NCI-H1930 (cell line): ENCODE measurements at places on chromosomes 1 and 21.

DNA sequence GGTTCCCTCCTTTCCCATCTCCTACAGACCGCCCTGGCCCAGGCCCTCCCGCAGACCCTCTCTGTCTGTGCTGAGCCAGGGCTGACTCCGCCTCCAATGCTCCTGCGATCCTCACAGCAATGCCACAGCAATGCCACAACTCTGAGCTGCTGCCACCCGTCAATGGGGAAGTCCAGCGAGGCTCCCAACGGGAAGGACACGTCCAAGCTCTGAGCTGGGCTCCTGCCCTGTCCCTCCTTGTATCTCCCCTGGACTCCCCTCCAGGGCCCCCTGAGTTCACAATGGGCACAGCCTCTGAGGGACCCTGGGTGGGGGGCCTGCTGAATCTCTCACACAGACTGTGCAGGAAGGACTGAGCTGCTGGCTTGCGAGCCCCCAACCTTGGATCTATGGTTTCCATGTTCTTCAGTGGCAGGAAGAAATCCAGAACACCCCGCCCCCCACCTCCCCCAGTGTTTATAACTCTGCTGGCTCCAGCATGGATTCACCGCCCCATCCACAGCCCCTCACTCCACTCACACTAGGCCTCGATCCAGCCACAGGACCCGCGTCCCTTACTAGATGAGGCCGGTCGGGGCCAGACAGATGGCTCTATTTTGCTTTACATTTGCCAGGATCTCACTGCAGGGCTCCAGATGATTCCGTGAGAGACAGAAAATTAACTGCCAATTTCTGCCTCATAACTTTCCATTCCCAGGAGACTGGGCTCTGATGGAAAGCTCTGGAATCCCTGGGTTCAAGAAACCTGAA is 338.0 kb downstream of the MATN1 start:
- DNase-seq, result no peak

DNA sequence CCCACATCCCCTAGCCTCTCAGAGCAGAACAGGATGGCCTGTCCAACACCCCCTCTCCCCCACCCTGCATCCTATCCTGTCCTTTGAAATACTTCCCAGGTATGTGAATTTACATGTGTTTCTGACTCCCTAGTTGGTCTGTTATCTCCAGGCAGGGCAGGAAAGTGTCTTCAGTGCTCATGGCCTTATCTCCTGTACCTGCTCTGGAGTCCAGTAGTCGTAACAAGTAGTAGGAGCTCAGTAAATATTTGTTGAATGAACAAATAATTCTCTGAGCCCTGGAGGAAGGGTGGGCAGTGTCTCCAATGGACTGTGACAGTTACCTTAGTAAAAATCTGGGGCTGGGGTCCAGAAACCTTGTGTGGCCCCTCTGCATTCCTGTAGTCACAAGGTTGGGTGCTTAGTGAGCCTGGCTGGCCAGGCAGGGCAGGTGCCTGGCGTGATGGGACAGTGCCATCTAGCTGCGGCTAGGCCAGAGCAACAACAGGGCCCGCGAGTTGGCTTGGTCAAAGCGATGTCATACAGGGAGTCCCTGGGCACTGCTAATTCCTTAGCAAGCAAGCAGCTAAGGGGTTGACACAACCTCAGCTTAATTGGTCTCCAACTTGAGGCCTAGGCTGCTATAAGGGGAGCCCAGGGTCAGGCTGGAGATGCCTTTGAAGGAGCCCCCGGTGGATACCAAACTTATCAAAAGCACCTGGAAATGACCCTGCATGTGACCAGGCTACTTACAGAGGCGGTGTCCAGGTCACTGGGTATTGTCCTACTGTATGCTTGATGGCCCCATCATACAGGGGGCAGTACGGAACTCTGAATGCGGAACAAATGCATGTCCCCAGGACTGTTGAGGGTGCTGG is 89.0 kb upstream of the PPM1J start:
- peak; percentile 56 for DNase-seq

GRCh38 chr1:223326776-223327175 is 37.2 kb downstream of the SUSD4 start:
- no peak for DNase-seq

DNA sequence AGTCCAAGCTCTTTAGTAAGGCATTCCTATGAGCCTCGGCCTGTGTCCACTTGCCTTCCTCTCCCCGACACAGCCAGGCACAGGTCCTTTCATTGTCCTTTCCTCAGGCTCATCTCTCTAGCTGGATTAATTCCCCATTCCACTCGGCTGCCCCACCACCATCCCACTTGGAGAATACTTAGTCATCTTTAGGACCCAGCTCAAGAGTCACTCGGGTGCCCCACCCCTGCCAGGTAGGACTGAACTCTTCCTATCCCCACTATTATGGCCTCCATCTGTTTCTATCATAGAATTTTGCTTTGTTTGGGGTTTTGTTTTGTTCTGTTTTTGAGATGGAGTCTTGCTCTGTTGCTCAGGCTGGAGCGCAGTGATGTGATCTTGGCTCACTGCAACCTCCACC is 45.9 kb upstream of the ATP2B4 start:
- DNase-seq, result no peak

DNA sequence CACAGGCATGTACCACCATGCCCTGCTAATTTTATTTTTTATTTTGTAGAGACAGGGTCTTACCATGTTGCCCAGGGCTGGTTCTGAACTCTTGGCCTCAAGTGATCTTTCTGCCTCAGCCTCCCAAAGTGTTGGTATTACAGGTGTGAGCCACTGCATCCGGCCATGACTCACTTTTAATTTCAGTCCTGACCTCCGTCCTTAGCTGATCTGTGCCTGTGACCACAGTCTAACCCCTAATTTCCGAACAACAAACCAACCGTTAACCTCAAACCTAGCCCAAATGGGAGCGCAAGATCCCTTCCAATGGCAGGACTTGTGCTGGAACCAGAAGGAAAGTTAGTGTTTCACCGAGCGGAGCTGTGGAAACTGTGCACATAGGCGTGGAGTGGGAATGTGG is 29.3 kb upstream of the MAN1C1 start:
- no peak for DNase-seq

GRCh38 chr1:232878086-232878485 is 72.3 kb upstream of the NTPCR start:
- no peak for DNase-seq

- peak; percentile 10 for DNase-seq
These were observed at the start of gene SYPL2 for GRCh38 chr1:109466452-109467300. Gene SYPL2, plus strand, starts transcription at chr1:109466546. Its CDS starts 298 bp downstream, at chr1:109466844.

DNA sequence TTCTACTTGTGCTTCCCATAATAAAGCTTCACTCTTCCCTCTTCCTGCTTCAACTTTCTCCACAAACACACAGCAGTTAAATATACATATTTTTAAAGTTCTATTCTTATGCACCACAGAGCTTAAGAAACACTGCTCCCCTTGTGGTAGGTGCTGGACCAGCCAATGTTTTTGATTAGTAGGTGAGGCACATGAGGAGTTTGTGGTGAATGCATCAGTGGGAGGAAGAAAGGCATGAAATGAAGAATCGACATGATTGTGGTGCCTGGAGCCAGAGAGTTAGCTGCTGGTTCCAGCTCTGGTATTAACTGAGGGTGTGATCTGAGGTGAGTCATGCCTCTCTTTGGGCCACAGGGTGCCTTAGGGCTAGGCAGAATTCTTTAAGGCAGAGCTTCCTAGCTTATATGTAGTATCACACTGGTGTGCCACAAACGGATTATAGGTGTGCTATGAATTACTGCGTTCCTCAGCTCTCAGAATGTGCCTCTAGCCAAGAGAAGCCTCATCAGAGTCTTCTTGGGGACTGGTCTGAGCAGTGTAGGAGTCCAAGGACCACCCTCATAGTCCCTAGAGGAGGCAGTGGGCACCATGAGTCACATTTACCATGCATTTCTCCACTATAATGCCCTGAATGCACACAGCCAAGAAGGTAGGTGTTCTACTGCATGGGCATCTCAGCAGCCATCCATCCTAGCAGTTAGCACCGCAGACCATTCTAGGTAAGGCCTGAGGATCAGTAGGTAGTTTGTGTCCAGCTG is 97.4 kb upstream of the SGIP1 start:
- no peak for DNase-seq

GRCh38 chr1:241675983-241676382 is 23.9 kb downstream of the WDR64 start:
- no peak for DNase-seq

DNA sequence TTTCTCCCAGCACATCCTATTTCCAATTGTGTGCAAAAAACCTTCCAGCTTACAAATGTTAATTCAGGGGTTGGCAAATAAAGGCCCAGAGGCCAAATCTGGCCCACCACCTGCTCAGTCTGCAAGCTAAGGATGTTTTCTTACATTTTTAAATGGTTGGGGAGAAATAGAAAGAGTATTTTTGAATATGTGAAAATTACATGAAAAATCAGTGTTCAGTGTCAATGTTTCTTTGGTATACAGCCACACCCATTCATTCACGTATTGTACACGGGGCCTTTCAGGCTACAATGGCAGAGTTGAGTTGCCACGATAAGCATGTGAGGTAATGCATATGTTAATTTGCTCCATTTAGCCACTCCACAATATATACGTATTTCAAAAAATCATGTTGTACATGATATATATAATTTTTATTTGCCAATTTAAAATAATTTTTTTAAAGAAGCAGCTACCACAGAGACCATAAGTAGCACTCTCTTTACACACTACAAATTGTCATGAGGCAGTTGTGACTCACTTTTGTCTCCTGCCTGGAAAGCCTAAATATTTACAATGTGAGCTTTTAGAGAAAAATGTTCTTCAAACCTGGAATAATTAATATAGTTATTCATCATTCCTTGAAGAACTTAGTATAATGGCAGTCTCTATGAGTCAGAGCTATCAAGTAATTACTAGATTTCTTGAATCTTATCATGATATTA is 189.6 kb downstream of the SMYD3 start:
- DNase-seq, result no peak

- no peak for DNase-seq
These were observed 12.3 kb downstream of the WNT3A start for GRCh38 chr1:228018961-228019721.

DNA sequence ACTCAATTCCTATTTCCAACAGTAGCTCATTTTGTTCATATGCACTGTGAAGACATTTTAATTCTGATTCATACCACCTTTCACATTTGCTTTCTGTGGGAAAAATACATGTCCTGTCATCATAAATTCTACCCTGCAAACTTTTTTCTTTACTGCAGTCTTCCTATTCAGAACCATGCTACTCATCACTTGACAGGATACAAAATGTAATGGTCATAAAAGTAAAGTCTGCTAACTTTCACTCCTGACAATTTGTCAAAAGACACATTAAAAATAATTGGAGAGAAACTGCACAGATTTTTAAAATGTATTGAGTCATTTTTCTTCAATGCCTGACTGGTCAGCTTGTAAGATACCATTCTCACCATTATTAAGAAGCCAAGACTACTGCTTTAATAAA is 1817.1 kb downstream of the BRINP3 start:
- no peak for DNase-seq

DNA sequence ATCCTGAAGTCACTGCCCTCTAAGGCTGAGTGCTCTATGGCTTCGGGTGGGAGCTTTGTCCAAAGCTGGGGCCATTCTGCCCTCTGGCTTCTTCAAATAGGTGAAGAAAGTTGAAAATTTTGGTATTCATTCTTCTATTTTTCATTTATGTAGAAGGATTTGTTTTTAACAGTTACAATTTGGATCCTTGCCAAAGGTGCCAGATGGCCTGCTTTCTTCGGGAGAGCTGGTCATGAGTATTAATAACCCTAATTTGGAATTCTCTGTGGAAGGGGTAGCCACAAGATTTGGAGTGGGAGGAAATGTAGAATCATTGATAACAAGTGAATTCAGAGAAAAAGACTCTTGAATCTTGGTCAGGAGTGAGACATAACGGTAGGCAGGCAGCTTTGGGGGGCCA is 370.4 kb upstream of the ST6GALNAC5 start:
- DNase-seq, result no peak

DNA sequence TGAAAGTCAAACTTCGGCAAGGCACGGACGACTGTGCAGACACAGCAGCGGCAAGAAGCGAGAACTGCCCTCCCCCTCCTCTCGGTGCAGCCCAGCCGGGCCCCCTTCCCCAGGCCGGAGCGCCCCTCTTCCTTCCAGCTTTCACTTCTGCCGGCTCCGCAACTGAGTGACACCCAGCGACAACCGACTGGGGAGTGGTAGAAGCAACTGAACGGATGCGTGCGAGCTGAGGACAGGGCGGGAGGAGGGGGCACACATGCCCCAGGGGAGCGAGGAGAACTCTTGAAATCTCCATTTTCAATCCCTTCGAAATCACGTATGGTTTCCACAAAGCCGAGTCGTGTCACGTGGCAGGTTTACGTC is 146.6 kb downstream of the PGBD5 start:
- no peak for DNase-seq

DNA sequence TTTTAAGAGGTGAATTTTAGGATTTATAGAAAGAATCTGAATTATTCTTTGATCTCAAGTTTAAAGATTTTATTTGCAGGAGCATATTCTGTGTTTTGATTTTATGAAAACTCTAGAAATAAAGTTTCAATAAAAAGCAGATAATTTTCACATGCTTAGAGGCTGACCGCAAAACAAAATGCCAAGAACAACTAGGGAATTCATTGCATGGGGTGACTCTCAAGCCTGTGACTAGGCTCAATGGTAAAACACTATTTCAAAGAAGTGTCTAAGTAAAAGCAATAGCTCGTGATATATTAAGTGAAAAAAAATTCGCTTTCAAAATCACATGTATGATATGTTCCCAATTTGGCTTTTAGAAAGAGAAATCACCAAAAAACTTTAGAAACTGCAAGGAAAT is 49.6 kb downstream of the RPL5 start:
- DNase-seq, result no peak

- DNase-seq, result no peak
These were observed 15.5 kb upstream of the MAST2 start for GRCh38 chr1:45787905-45788304.

- peak; percentile 64 for DNase-seq
These were observed 224.4 kb downstream of the DSCAM start for GRCh38 chr21:40622531-40622930.

GRCh38 chr21:38965910-38966504 is 160.3 kb downstream of the ETS2 start:
- DNase-seq, result peak; percentile 34

- DNase-seq, result no peak
These were observed 19.4 kb downstream of the ATP2B4 start for GRCh38 chr1:203645996-203646395.

DNA sequence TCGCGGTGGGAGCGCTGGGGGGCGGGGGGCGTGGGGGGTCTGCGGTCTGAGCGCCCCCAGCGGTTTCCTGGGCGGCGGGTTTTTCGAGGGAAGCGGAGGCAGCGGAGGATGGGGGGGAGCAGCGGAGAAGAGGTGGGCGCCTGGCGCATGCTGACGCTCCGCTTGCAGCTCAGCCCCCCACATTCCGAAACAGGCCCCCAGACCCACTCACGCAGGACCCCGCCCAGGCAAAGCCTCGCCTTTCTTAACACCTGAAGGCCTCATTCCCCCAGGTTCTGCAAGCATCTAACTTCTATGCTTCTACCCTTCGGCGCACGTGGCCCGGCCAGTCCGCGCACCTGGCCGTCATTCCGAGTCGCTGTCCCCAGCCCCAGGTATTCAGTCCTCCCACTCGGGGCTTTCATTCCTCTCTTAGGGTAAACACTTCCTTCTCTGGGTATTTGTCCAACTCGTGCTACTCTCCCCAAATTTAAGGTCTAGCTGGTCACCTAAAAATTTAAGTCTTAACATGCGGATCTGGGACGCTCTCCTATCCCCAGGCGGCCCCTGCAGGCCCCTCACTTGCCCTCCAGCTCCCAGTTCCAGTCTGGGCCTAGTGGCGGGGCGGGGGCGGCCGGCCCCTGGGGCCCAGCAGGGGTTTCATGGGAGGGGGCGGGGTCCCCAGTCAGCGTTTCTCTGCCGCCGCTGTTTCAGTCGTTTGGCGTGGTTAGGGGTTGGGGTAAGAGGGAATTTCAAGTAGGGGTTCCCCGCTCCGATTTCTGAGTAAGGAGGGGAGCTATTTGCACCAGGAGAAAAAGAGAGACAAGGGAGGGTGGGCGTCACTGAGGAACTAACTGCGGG is 2.8 kb upstream of the ZBTB7B start:
- DNase-seq, result peak; percentile 71

GRCh38 chr21:35427320-35428000 is 378.4 kb upstream of the RUNX1 start:
- no peak for DNase-seq
